ENCODE measurements at places on chromosomes 13 and 19.

GRCh38 chr19:35596366-35596999, 10.5 kb downstream of the PMIS2 start:
- DNase-seq, result no peak

GRCh38 chr13:102983496-102983895, 82.7 kb downstream of the SLC10A2 start:
- DNase-seq, result no peak

- no peak for DNase-seq
Observed at GRCh38 chr13:113763254-113763653, 4.2 kb downstream of the TMEM255B start.

DNA sequence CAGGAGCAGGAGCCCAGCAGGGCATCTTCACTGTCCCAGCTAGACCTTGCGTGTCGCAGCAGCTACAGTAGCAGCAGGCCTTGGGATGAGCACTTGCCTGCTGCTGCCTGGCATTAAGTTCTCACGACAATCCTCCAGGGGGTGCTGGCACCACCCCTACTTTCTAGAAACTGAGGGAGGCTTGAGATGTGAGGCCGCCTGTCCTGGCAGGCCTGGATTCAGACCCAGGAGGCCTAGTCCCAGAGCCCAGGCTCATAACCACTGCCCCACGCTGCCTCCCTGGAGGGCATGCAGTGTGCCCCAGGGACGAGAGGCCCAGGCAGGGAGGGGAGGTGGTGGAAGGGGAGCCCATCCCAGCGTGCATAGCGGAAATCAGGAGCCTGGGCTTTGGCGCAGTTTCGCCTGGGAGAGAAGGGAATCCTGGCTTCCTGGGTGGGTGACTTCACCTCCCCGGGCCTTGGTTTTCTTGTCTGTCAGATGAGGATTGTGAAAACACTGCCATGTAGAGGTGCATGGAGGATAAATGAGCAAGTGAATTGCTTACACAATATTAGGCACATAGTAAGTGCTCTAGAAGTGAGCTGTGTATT, 26.1 kb downstream of the PPP5C start:
- DNase-seq, result no peak

GRCh38 chr13:50248516-50249143, 233.4 kb downstream of the KCNRG start:
- no peak for DNase-seq

- DNase-seq, result no peak
Observed at GRCh38 chr13:110392510-110393240, 85.6 kb downstream of the COL4A2 start.

Measured in bronchial epithelial cell (primary cell).